ENCODE measurements at places on chromosomes 12 and 14. TPM values are rescaled to one million over a fixed set of nuclear protein-coding genes. Genes with fewer than 3 reads are reported as not detected.
A peak's percentile ranks its signal among the peaks of the same experiment; 100 is the strongest.

Gene AKT1
- polyA plus RNA-seq = 8.3 TPM

Gene CBLN3
- polyA plus RNA-seq = 0.10 TPM

DNA sequence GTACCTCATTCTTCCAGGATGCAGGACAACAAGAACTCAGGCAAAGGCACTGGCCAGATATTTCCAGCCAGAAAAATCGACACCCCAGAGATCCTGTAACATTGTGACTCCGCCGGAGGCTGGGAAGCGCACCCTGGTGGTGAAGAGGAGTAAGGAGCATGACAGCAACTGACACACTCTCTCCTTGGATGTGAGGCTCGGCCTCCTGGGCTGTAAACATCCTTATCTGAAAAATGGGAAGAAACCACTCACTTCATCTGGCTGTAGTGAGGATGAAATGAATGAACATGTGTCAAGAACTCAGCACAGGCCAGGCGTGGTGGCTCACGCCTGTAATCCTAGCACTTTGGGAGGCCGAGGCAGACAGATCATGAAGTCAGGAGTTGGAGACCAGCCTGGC, 27.5 kb downstream of the TCHP start:
- H3K27ac ChIP-seq = no peak overlapping the region
- H3K4me3 ChIP-seq = no peak overlapping the region
- no peaks in the 10 kb centered on the region for H3K4me1 ChIP-seq
- peaks cover 25% of the 10 kb centered on the region for H3K36me3 ChIP-seq

GRCh38 chr12:121334513-121335343, 17.5 kb downstream of the ANAPC5 start:
- peaks cover 74% of the 10 kb centered on the region for H3K36me3 ChIP-seq
- DNase-seq = peak; percentile 57
- H3K4me3 ChIP-seq = peak overlapping the region; percentile 31
- H3K4me1 ChIP-seq = peaks cover 3% of the 10 kb centered on the region
- peak overlapping the region; percentile 36 for H3K27ac ChIP-seq

GRCh38 chr12:52246720-52247621, 13.9 kb downstream of the KRT7 start:
- H3K36me3 ChIP-seq = no peaks in the 10 kb centered on the region
- no peak overlapping the region for H3K4me3 ChIP-seq
- peaks cover 7% of the 10 kb centered on the region for H3K4me1 ChIP-seq
- peak; percentile 16 for DNase-seq
- H3K27ac ChIP-seq = no peak overlapping the region

DNA sequence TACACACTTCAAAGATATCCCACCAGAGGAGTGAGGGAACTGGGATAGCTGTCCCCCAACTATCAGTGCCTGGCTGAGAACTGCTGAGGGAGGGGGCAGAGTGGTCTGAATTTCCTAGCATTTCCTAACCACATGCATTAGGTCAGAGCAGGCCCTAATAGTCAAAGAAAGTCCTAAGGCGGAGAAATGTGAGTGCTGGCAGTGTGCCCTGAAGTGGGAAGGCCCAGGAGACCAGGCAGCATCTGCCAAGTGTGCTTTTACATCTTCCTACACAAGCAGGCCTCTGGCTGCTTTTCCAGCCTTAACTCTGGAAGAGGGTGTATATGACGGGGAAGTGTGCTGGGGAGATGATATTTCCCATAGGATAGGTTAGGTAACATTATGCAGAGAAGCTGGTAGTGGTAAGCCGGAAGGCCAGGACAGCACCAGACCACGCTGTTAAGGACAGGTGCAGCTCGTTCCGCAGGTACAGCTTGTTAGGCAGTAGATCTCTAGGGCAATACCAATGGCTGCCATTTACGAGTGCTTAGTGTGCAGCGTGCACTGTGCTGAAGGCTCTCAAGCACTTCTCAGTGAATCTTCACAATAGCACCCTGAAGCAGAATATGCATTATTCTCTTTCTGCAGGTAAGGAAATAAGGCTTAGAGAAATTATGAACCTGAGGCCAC, 9.1 kb upstream of the CCDC198 start:
- DNase-seq = no peak
- H3K4me3 ChIP-seq = no peak overlapping the region
- H3K4me1 ChIP-seq = no peaks in the 10 kb centered on the region

- H3K4me1 ChIP-seq = peaks cover 5% of the 10 kb centered on the region
- DNase-seq = no peak
- H3K36me3 ChIP-seq = no peaks in the 10 kb centered on the region
Observed at GRCh38 chr12:26269562-26270284, 74.3 kb downstream of the SSPN start.

DNA sequence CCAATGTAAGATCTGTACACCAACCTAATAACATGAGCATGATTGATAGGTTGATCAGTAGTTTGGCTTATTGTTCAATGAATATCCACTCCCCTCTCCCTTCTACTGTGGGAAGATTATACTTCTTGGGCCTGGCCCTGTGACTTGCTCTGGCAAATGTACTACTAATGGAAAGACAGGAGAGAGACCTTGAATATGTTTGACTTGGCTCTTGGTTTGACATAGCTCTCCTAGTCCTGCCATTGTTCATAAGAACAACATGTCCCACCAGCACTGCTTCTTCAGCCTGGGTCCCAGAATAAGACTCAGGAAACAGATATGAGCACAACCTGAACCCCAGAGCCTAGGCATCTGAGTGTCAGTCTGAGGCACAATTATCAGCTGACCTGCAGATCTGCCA, 112.8 kb upstream of the RESF1 start:
- DNase-seq = no peak
- H3K4me3 ChIP-seq = no peak overlapping the region
- H3K36me3 ChIP-seq = no peaks in the 10 kb centered on the region
- no peak overlapping the region for H3K27ac ChIP-seq
- no peaks in the 10 kb centered on the region for H3K4me1 ChIP-seq
- no peaks in the 10 kb centered on the region for H3K27me3 ChIP-seq

- no peak for DNase-seq
- H3K4me3 ChIP-seq = no peak overlapping the region
- H3K36me3 ChIP-seq = peaks cover 71% of the 10 kb centered on the region
- no peaks in the 10 kb centered on the region for H3K4me1 ChIP-seq
- no peaks in the 10 kb centered on the region for H3K27me3 ChIP-seq
- H3K27ac ChIP-seq = no peak overlapping the region
Observed at GRCh38 chr12:113302886-113303640, 31.8 kb downstream of the SLC8B1 start.

- no peak for DNase-seq
- H3K27me3 ChIP-seq = no peaks in the 10 kb centered on the region
- no peaks in the 10 kb centered on the region for H3K36me3 ChIP-seq
- H3K4me3 ChIP-seq = no peak overlapping the region
Observed at GRCh38 chr12:25714198-25714984, 161.3 kb upstream of the LMNTD1 start.

DNA sequence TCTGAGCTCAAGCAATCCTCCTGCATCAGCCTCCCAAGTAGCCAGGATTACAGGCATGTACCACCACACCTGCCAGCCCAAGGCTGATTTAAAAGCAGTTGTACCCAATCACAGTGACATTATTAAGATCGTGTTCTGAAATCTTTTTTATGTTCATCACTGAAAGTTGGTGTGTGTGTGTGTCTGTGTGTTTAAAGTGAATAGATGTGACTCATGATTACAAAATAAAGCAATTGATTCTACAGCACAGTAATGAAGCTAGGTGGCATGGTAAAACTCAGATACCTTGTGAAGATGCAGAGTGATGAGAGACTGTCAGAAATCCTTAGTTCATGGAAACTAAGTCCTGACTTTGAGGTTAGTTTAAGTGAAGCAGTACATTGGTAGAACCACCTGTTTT, 74.2 kb upstream of the ATP2B1 start:
- H3K4me3 ChIP-seq = no peak overlapping the region
- no peaks in the 10 kb centered on the region for H3K36me3 ChIP-seq
- H3K27me3 ChIP-seq = no peaks in the 10 kb centered on the region
- no peak for DNase-seq

GRCh38 chr14:61037215-61037614, 56.2 kb downstream of the SLC38A6 start:
- no peak overlapping the region for H3K27ac ChIP-seq
- no peaks in the 10 kb centered on the region for H3K27me3 ChIP-seq
- H3K4me3 ChIP-seq = no peak overlapping the region

DNA sequence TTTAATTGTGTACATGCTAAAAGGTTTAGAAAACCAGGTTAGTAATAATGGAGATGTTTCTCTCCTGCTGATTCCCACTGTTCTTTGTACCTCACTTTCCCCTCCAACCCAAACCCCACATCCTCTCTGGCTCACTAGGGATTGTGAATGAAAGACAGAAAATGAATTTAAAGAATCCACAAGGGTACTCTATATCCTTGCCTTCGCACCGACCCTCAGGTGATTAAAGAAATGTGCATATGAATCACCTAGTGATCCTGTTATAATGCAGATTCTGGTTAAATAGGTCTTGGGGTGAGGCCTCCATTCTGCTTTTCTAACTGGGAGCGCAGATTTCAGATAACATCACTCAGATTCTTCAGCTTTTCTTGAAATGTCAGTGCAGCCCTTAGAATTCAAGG, 84.3 kb upstream of the OTX2 start:
- peaks cover 12% of the 10 kb centered on the region for H3K27me3 ChIP-seq
- no peak for DNase-seq
- no peaks in the 10 kb centered on the region for H3K4me1 ChIP-seq
- H3K4me3 ChIP-seq = no peak overlapping the region
- H3K36me3 ChIP-seq = no peaks in the 10 kb centered on the region

- H3K4me3 ChIP-seq = no peak overlapping the region
- H3K27me3 ChIP-seq = no peaks in the 10 kb centered on the region
- no peak overlapping the region for H3K27ac ChIP-seq
- no peaks in the 10 kb centered on the region for H3K36me3 ChIP-seq
- no peak for DNase-seq
- H3K4me1 ChIP-seq = no peaks in the 10 kb centered on the region
Observed at GRCh38 chr14:65661865-65662264, 249.3 kb downstream of the FUT8 start.
